ENCODE measurements at places on chromosomes 2 and 18. TPM values are rescaled to one million over a fixed set of nuclear protein-coding genes. Genes with fewer than 3 reads are reported as not detected.

GAREM1 gene
- 4.9 TPM for total RNA-seq

LYPD6 gene
- 3.0 TPM for total RNA-seq

SH3BP4 gene
- 45.8 TPM for total RNA-seq

KCNK3 gene
- total RNA-seq = 0.11 TPM

IL1RL1 gene
- not detected for total RNA-seq

HOXD13 gene
- total RNA-seq = 0.07 TPM

FASTKD1 gene
- 46.0 TPM for total RNA-seq

NTSR2 gene
- not detected for total RNA-seq

CYS1 gene
- total RNA-seq = 0.63 TPM

ANKRD30B gene
- not detected for total RNA-seq

MAPK4 gene
- 2.2 TPM for total RNA-seq

CFC1 gene
- total RNA-seq = 0.52 TPM

DNA sequence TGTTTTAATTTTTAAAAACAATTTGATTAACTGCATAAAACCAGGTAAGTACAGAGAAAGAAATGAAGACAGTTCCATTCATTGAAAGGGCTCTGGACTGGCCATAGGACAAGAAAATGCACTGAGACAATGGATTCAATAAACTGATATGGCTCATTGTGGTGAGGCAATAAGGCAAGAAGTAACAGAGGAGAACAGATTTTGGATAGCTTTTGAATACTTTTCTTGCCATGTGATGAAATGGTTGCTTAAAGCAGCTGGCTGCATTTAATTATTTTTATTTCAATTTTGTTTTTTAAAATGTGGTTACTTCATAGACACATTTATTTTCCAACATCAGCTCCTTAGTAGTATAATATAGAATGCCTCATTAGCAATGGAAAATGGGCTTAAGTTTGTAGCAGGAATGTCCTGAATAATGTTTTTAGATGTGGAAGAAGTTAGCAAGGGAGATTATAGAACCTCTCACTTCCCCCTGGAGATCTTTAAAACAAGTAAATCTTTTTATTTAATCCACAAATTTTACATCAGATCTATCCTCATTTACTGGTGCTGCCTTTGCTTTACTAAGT lies 646.9 kb upstream of the ZEB2 start:
- DNase-seq = no peak

GRCh38 chr2:100246163-100247145 lies 75.8 kb downstream of the LONRF2 start:
- DNase-seq = peak; percentile 75

- DNase-seq = no peak
Observed at GRCh38 chr2:236787885-236788284, 218.3 kb downstream of the ACKR3 start.

DNA sequence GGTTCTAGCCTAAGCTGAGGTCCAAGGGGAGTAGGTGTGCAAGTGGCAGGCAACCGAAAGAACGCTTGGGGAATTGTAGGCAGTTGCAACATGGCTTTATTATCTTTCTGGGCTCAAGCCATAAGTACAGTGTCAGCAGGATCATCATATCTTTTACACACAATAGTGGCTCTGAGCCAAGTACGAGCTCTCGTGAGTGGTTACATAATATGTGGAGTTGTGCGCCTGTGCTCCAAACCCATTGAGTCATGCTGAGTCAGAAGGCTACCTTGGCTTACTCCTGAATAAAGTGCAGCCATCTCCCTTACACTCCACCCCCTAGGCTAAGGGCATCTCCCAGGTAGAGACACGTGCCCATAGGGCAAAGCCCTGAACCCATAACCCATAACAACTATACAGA lies 233.9 kb downstream of the SATB2 start:
- no peak for DNase-seq

DNA sequence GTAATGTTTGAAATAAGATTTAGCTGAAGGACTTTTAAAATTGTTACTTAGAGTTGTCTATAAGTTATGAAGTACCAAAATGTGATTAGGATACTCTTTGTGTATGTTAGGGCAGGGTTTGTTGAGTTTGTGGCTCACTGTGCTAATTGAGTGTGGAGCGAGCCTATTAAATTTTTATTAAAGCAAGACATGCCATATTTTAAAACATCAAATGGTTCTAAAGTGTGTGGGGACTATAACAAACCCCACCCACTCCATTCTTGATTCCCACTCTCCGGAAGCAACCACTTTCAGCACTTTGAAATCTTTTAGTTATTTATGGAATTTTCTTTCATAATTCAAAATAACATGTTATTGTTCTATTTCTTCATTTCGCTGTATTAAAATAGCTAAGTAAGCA lies 1.8 kb downstream of the HNMT start:
- DNase-seq = no peak

- no peak for DNase-seq
Observed at GRCh38 chr2:224944707-224945547, 97.3 kb downstream of the DOCK10 start.

DNA sequence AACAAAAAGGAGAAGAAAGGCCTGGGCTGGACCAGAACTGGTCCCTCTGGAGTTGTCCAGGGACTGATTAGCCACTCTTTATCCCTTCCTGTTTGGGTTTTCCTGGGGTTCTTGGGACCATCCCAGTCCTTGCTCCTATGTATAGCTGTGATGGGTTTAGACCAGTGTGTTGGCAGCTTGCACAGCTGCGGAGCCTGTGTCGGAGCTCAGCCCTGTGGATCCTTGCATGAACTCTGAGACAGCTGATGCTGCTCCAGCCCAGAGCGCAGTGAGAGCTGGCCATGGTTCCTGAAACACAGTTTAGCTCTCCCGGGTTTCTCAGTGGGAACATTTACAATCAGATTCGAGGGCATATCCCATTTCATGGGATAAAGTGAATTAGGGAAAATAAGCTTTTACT lies 16.9 kb downstream of the IMPA2 start:
- DNase-seq = no peak

DNA sequence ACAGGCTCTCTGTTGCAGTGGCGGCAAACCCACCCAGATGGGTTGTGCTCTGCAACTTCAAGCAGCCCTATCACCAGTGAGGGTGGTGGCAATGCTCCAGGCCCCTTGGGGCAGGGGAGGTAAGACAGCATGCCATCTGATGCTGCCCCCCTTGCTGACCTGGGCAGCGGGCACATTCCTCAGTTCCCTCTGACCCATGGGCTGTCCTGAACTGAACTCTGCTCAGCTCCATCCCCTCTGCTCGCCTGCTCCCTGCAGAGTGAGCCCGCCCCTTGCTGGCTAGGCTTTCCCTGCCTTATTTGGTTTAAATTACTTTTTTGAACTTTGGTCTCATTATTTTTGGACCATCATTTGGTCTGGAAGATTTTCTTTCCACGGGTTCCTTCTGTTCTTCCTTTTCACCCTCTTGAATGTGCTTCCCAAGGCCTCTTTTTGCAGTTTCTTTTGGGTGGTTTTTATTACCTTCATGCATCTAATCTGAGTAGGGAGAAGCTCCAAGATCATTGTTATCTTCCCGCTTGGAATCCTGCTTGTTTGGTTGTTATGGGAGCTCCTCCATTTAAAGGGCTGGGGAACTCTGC lies 565.4 kb downstream of the TNS1 start:
- no peak for DNase-seq

GRCh38 chr2:226605642-226606041 lies 194.0 kb downstream of the IRS1 start:
- DNase-seq = no peak

GRCh38 chr18:9876212-9876866 lies 9.4 kb upstream of the TXNDC2 start:
- DNase-seq = no peak

DNA sequence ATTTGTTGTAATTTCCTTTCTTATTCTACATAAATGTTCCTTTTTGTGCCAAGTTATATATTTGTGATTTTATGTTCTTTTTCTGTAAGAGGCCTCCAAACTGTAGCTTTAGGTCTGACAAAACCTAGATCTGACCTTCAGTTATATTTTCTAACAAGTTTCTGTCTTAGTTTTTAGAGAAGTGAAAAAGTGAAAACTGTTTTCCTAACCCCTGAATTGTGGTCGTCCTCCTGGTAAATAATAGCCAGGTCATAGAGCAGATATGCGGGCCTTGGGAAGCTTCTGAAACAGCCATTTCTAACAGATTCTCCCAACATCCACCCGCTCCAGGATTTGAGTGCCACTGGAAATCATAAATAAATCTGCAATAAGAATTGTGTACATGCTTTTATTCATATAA lies 398.4 kb upstream of the CWC22 start:
- DNase-seq = no peak

- peak; percentile 73 for DNase-seq
Observed at GRCh38 chr2:120904379-120904778, 168.7 kb downstream of the GLI2 start.

GRCh38 chr2:63692002-63692606 lies 103.3 kb downstream of the MDH1 start:
- DNase-seq = peak; percentile 37

- DNase-seq = no peak
Observed at GRCh38 chr2:10223471-10223870, 79.2 kb upstream of the HPCAL1 start.

DNA sequence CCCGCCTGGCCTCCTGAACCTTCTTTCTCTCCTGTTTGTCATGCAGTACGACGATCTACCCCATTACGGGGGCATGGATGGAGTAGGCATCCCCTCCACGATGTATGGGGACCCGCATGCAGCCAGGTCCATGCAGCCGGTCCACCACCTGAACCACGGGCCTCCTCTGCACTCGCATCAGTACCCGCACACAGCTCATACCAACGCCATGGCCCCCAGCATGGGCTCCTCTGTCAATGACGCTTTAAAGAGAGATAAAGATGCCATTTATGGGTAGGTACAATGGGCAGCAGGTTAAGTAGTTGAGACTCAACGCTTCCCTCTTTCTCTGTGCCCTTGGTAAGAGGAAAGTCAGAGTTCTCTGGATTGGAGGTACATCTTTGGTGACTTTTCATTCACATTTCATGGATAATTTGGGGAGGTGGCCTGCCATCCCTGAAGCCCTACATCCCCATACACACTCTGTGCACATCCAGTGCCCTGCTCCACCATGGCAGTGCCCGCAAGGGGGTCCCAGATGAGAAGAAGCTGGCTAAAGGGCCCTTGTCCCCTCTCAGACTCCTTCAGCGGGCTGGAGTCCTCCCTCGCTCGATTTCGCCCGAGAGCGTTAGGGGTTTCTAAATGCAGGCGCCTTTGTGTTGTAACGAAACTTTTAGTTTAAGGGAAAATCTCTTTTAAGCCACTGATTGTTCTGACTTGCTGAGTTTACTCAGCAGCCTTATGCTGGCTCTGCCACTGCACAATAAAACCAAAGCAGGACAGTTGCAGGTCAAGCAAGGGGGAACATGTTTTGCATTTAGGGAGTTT lies 3.0 kb downstream of the MEIS1 start:
- peak; percentile 51 for DNase-seq

DNA sequence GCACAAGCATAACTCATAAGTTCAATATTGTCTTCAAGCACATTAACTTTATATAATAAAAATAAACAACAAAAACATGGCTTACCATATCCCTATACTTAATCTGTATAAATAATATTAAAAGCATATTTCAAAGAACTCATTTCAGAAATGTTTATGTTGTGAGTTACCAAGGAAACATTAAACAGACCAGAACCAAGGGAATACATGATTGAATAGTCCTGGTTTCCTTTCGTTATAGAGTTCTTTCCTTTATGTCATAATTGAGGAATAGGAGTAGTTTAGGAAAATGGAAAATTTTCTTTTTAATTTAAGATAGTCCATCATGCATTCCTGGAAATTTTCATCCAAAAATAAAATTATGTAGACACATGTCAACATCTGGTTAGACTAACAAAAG lies 343.0 kb downstream of the ERBB4 start:
- no peak for DNase-seq

DNA sequence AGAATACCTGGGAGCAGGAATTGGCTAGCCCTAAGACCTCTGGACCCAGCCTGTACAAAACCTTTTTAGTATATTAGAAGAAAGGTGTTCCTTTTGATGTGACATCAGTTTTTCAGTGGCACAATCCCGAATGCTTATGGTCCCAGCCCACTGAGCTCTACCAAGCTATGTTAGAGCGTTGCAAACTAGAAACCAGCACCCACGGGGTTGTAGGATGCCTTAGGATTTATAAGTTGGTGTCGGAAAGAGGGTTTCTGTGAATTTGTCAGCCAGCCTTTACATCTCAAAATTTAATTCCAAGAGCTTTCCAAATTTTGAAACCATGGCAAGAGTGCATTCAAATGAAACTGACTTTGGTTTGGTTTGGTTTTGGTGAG lies 499 bp upstream of the LMAN1 start:
- DNase-seq = no peak

DNA sequence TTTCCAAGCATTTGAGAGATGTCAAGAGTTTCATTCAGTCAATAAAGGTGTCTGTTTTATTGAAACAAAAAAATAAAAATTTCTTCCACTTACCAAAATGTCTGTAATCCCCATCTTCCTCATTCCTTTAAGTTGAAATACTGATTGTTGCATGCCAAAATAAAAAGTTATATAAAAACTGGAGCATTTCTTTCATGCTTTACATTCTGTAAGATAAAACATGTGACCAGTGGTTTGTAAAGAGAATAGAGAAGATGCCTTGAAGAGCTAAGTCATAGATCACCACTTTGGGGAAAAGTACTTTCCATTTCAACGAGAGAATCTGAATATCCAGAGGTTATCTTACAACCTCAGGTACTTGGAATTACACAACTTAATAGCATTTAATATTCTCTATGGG lies 35.9 kb upstream of the MYO1B start:
- DNase-seq = no peak

- DNase-seq = peak; percentile 49
Observed at GRCh38 chr2:230927711-230928341, 2.8 kb upstream of the GPR55 start.

DNA sequence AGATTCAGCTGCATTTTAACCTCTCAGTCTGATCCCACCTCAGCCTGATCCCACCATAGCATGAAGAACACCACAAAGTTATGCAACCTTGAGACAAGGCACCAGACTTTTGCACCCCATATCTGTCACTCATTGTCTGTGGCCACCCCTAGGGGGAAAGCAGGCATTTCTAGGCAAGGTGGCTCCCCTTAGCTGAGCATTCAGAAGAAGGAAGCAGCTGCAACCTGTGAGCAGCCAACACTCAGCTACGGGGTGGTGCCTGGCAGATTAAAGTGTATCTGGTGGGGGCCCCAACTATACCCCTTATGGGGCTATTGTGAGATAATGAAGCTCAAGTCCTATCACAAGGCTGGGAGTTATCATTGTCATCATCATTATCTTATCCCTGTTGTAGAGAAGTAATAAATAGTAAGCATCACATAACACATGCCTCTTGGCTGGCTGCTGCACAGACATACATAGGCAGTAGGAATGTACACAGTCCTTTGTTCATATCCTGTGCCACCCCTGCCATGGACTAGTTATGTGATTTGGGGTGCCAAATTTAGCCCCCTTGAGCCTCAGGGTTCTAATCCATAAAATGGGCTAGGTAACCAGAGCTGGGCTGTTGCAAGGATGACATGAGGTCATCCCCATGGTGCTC lies 20.6 kb upstream of the TMEM163 start:
- no peak for DNase-seq

- DNase-seq = no peak
Observed at GRCh38 chr18:68376926-68377325, 338.0 kb downstream of the TMX3 start.

- no peak for DNase-seq
Observed at GRCh38 chr2:223674998-223675609, 72.9 kb upstream of the SCG2 start.

All from H7 (cell line).